ENCODE measurements at places on chromosomes 2 and 18.
A peak's percentile ranks its signal among the peaks of the same experiment; 100 is the strongest.

- DNase-seq: no peak
Observed at GRCh38 chr18:23049698-23050373, 85.4 kb upstream of the CABLES1 start.

DNA sequence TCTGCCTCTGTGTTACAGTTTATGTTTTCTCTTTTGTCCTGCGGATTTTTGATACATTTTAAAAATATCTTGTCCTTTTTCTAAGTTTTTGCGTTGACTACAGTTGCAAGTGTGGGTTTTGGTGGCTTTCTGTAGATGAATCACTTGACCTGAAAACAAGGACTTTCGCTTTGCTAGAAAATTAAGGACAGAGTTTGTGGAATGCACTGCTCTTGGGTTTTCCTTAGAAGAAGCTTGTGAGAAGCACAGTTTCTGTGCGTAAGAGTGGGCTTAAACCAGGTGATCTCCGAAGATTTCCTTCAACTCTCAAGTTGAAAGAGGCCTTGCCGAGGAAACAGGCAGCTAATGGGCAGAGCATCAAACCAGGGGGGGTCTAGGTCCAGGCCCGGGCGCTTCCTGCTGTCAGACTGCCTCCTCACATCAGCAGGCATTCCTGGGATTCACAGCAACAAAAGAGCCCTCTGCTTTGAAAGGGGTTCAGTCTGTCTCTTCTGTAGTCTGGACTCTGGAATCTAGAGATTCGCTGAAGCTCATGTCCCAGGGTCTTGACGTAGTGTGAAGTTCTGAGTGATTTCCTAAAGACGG, 17.3 kb downstream of the NCK2 start:
- DNase-seq: no peak

GRCh38 chr2:13581471-13581870, 864.7 kb downstream of the TRIB2 start:
- peak; percentile 64 for DNase-seq

- no peak for DNase-seq
Observed at GRCh38 chr2:72996117-72996502, 75.4 kb downstream of the SFXN5 start.

GRCh38 chr2:205713086-205713485, 30.8 kb downstream of the NRP2 start:
- no peak for DNase-seq

- no peak for DNase-seq
Observed at GRCh38 chr2:170778900-170779299, 8.7 kb downstream of the ERICH2 start.

GRCh38 chr2:109254174-109254904, 125.3 kb downstream of the SH3RF3 start:
- DNase-seq: no peak

DNA sequence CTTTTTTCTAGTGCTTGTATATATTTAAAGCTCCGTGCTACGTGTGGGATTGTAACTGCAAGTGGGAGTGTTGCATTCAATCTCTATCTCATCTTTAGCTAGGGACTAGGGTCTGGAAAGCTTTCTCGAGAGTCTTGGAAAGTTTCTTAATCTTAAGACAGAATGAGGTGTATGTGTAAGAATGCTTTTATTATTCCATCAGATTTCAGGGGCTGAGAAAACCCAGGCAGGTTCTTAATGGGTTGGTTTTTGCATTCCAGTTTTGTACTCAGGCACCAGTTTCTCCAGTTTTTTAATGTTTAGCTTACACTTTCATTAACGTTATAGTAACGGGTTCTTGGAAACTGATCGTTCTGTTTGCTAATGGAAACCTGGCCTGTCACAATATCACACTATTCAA, 20.3 kb downstream of the MRPL19 start:
- no peak for DNase-seq

- no peak for DNase-seq
Observed at GRCh38 chr18:58196881-58197872, 153.2 kb downstream of the NEDD4L start.

DNA sequence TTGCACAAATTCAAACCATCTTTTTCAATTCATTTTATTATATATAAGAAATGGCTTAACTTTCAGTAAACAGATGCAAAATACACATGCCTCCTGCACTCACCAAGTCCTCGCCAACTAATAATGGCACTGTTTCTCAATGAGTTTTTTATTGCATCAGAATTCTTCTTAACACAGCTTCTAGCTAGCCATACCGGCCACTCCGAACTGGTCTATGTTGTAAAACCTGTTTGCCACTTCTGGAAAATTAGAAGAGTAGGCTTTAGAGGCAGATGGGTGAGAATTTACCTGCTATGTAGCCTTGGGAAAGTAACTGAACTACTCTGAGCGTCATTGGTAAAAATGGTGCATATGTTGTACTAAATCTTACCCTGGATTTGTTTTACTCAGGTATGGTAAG, 100.6 kb upstream of the LHCGR start:
- no peak for DNase-seq

DNA sequence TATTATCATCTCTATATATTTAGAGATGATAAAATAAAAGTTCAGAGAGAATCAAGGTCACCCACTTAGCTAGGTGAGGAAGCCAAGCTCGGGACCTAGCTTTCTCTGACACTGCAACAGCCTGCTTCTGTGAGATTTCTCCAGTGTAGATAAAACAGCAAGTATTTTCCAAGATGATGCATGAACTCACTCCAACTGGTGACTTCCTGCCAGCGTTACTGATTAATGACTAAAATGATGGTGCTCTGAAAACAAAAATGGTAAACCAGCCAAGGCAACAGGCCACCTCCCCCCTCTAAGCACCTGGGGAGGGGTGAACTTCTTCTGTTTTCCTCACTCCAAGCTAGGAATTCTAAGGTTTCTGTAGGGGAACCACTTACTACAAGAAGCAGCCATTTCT, 510.2 kb upstream of the ID2 start:
- no peak for DNase-seq

- DNase-seq: no peak
Observed at GRCh38 chr2:86704459-86704971, 15.6 kb upstream of the RMND5A start.

DNA sequence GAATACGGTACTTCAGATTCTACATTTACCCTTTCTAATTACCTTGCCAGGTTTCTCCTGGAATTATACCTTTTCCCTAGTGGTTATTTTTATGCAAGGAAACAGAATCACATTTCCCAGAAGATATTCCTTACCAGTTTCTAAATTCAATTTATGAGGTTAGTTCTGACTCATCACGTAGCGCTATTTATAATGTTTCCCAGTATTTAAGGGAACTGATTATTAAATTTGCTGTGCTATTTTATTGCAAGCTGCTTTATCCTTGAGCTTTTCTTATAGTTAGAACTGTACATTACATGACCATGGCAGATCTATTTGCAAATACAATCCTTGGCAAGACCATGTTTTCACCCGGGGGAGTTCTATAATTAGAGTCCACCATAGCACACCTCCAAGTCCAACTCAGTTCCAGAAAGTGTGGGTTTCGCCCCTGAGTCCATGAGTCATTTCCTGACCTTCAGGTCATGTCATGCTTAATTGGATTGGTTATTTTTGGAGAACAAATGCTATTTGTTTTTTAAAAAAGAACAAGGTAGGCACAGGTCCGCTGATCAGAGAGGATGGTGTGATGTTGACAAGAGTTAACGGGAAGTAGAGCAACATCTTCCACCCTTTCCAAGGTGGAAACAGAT, 126.6 kb downstream of the ZNF532 start:
- DNase-seq: no peak

DNA sequence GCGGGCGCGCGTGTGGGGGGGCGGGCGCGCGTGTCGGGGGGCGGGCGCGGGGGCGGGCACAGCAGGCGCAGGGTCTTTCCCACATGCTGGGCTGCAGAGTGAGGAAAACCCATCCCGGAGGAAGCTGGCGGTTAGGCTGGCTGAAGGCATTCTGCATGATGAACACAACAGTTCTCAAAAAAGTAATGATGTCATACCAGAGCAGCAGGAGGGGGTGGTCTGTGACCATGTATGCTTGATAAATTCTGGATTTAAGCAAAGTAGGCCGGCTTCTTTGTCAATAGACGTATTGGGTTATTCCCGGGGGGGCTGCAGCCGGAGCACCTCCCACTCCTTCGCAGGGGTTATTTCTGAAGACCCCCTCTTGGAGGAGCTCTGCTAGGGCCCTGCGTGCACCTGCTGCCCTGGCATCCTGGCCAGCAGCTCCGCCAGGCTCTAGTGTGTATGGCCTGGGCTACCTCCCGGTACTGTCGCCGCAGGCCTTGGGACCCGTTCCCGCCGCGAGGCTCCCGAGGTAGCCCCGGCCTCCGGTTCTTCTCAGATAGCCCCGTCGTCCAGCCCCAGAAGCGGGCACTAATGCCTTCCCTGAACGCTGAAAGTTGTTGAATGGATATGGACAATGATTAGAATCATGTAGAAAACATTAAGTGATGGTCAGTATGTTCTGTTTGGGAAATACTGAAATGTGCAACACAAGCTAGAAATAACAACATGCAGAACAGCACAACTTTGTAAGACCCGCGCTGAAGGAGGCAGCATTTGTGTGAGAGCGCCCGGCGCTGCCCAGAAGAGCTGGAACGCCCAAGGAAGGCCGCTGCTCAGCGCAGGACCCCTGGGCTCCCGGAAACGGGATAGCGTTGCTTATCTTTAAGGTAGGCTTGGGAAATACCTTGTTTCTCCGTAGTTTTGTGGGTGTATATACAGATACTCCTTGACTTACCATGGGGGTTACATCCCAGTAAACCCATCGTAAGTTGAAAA, 101.4 kb upstream of the RAB6C start:
- no peak for DNase-seq

GRCh38 chr2:150274108-150274507, 213.4 kb downstream of the RND3 start:
- DNase-seq: no peak

- no peak for DNase-seq
Observed at GRCh38 chr18:75350512-75350839, 77.0 kb downstream of the SMIM21 start.

DNA sequence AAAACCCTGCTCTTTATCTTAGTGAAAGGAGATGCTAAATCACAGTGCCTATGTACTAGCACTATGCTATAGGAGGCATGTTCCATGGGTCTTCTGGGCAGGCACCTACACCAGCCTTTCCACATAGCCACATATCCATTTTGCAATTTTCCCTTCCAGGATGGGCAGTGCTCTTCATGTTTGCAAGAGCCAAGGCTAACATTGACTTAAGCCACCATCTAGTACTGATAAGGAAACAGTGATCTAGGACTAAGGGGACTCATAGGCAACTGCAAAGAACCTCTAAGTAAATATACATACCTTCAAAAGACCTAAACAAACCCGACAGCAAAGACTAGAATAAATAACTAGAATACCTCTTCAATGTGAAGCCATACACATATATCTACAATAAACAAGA, 919.7 kb upstream of the GYPC start:
- no peak for DNase-seq
